Panc1 (cell line): ENCODE measurements at places on chromosomes 11 and 22. TPM values are rescaled to one million over a fixed set of nuclear protein-coding genes. Genes with fewer than 3 reads are reported as not detected.

The DNAJB7 gene
- total RNA-seq, result not detected

The OR51A4 gene
- total RNA-seq, result not detected

The MUC5AC gene
- 0.03 TPM for total RNA-seq

The SCGB2A2 gene
- total RNA-seq, result not detected

The OR6T1 gene
- total RNA-seq, result not detected

The CD44 gene
- total RNA-seq, result 1,819 TPM

The DCHS1 gene
- 2.2 TPM for total RNA-seq

The LTBP3 gene
- total RNA-seq, result 133 TPM

GRCh38 chr11:15471895-15472799, 357.4 kb downstream of the INSC start:
- no peaks in the 10 kb centered on the region for H3K36me3 ChIP-seq
- H3K27ac ChIP-seq, result no peak overlapping the region
- no peaks in the 10 kb centered on the region for H3K4me1 ChIP-seq

- H3K27ac ChIP-seq, result no peak overlapping the region
- no peaks in the 10 kb centered on the region for H3K36me3 ChIP-seq
- peaks cover 33% of the 10 kb centered on the region for H3K4me1 ChIP-seq
- no peaks in the 10 kb centered on the region for H3K27me3 ChIP-seq
- no peak overlapping the region for H3K4me3 ChIP-seq
- no peak for DNase-seq
These were observed 21.0 kb downstream of the MTMR3 start for GRCh38 chr22:29904020-29904419.

- peaks cover 11% of the 10 kb centered on the region for H3K4me1 ChIP-seq
- H3K27me3 ChIP-seq, result no peaks in the 10 kb centered on the region
- H3K27ac ChIP-seq, result no peak overlapping the region
- no peak overlapping the region for H3K4me3 ChIP-seq
- no peak for DNase-seq
- H3K36me3 ChIP-seq, result no peaks in the 10 kb centered on the region
These were observed 7.7 kb upstream of the TCF20 start for GRCh38 chr22:42277988-42278776.

DNA sequence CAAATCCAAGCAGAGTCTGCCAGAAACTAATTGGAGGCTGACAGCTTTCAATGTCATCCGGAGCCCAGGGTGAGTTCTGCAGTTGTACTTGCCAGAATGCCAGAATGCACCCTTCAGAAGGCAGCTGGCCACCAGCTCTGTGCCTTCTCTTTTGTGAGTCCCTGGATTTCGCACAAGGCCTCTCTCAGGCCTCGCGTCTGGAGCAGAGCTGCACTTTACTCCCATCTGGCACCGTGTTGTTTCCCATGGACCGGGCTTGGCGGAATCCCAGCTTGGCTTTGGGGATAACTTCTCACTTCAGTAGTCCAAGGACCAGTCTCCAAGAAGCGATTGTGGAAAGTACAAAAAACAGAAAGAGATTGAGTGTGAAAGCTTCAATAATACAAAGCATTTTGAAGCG, 451.3 kb upstream of the KIRREL3 start:
- DNase-seq, result no peak
- H3K27me3 ChIP-seq, result no peaks in the 10 kb centered on the region; the same call in 1 of the 2 replicates
- no peaks in the 10 kb centered on the region for H3K36me3 ChIP-seq
- no peaks in the 10 kb centered on the region for H3K4me1 ChIP-seq

DNA sequence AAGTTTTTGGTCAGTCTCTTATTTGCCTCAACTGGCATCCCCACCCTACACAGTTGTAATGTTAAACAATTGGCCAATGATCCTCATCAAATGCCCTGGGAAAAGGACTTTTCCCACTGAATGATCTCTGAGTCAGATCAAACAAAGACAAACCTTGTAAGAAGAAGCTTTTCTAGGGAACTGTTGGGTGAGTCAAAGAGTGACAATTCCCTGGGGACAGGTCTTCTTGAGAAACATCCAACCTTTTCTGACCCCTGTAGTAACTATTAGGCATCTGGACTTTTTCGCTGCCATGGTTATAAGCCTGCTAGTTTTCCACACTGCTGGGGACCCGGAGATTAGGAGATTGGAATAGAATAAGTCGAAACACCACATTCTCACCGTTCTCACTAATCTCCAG, 789.8 kb upstream of the API5 start:
- H3K36me3 ChIP-seq, result no peaks in the 10 kb centered on the region
- H3K4me3 ChIP-seq, result no peak overlapping the region
- no peak overlapping the region for H3K27ac ChIP-seq
- H3K27me3 ChIP-seq, result no peaks in the 10 kb centered on the region
- no peak for DNase-seq
- H3K4me1 ChIP-seq, result no peaks in the 10 kb centered on the region

DNA sequence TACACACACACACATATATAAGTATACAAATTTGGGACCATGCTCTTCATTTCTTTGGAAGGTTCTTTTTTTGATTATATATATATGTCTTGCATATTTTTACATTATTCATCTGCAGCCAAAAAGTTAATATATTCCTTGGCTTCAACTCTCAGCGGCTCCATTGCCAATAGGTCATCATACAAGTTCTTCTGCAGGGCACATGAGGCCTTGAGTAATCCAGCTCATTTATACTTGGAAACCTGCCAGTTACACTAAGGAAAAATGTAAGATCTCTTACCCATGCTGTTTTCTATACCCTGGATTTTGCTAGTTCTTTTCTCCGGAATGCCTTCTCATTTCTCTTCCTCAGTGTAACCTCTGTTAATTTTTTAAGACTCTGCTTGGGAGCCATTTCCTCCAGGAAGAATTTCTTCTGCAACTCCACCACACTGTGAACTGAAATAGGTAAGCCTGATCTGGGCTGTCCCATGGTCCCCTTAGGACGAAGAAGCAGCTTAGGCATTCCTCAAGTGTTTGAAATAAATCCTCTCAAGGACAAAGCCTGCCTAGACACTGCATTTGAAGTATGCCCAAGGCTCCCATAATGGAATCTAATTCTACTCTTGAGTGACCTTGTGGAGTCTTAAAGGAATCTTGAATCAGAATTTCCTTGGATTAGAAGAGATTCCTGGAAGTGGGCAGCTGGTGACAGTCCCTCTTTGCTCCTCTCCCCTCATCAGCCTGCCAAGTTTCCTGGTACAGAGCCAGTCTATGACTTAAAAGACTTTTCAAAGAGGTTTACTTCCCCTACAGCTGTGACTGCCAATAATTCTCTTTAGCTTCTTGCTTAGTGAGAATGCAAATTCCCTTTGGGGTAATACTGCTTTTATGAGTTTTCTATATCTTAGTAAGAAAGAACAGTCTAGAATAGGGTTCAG, 182.8 kb downstream of the C11orf87 start:
- H3K36me3 ChIP-seq, result no peaks in the 10 kb centered on the region
- no peak overlapping the region for H3K4me3 ChIP-seq
- H3K27me3 ChIP-seq, result no peaks in the 10 kb centered on the region
- no peak overlapping the region for H3K27ac ChIP-seq

DNA sequence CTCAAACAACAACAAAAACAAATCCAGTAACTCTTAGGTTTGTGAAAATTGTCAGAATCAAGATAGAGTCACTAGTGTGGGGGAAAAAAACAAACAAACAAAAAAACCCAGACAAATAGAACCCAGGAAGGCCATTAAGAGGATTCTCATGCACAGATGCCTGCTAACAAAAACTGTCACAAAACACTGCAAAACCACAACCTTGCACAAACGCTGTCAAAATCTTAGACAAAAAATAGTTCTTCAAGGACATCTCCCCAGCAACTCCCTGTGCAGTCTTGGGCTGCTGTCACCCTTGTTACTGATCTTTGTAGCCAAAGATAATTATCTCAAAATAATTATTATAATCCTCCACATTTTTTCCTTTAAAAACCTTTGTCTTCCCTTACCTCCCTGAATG, 4.6 kb upstream of the ZBED5 start:
- H3K4me1 ChIP-seq, result peaks cover 47% of the 10 kb centered on the region
- no peaks in the 10 kb centered on the region for H3K27me3 ChIP-seq
- H3K27ac ChIP-seq, result peak overlapping the region; percentile 78

DNA sequence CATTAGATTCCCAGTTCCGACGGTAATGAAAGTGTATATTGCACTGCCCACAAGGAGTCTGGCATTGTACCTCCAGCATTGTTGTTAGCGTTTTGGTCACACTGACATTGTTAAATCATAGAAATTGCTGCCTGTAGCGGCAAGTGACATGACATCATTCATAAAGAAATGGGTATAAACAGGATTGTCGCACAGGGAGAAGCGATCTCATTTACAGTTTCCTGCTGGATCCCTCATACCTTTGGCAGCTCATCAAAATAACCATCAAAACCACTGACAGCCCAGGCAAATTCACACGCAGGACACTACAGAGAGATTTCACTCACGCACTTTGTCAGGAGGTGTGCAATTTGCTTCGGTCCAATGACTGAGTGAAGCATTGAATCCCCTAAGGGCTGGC, 3.5 kb downstream of the HTR3B start:
- no peak overlapping the region for H3K4me3 ChIP-seq
- H3K27me3 ChIP-seq, result peaks cover 32% of the 10 kb centered on the region
- no peak for DNase-seq
- H3K36me3 ChIP-seq, result no peaks in the 10 kb centered on the region
- peaks cover 10% of the 10 kb centered on the region for H3K4me1 ChIP-seq

GRCh38 chr11:83628622-83629355, 342.6 kb upstream of the CCDC90B start:
- H3K27me3 ChIP-seq, result no peaks in the 10 kb centered on the region; the same call in 1 of the 2 replicates
- no peaks in the 10 kb centered on the region for H3K4me1 ChIP-seq
- no peaks in the 10 kb centered on the region for H3K36me3 ChIP-seq
- no peak overlapping the region for H3K27ac ChIP-seq
- H3K4me3 ChIP-seq, result no peak overlapping the region

DNA sequence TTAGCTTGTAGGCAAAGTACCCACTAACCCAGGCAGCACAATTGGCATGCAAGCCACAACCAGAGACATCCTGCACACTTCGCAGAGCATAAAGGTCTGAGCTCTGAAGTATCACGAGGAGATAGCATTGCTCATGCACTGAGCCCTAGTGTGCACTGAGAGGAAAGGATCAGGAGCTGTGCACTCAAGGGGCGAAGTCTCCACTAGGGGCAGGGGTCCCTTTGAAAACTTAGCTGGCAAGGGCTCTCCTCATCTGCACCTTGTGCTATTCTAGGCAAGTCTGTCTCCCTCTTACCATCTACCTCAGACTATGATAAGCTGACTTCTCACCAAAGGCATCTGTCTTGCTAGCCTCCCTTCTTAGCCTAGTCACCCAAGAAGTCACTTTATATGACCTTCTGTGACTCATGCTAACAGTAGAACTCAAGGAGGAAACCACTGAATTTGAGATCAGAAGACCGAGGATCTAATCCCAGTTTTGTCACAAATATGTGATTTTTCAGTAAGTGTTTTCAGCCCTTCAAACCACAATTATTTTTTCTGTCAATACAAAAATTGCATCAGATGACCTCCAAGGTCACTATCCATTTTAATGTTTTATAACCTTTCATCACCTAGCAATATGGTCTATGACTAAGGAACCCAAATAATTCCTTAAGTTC, 1078.0 kb downstream of the NTM start:
- H3K27ac ChIP-seq, result no peak overlapping the region
- no peaks in the 10 kb centered on the region for H3K36me3 ChIP-seq
- no peaks in the 10 kb centered on the region for H3K27me3 ChIP-seq
- H3K4me1 ChIP-seq, result no peaks in the 10 kb centered on the region
- no peak for DNase-seq

- DNase-seq, result no peak
- H3K36me3 ChIP-seq, result no peaks in the 10 kb centered on the region
- no peak overlapping the region for H3K27ac ChIP-seq
- no peaks in the 10 kb centered on the region for H3K27me3 ChIP-seq
- H3K4me1 ChIP-seq, result no peaks in the 10 kb centered on the region
- no peak overlapping the region for H3K4me3 ChIP-seq
These were observed 126.7 kb upstream of the BLID start for GRCh38 chr11:122242731-122243130.
